ENCODE measurements at places on chromosomes 12 and 14.
A peak's percentile ranks its signal among the peaks of the same experiment; 100 is the strongest.

GRCh38 chr12:105355752-105356151, 25.3 kb downstream of the C12orf75 start:
- DNase-seq: no peak

GRCh38 chr12:99479149-99479548, 168.4 kb upstream of the GARIN6 start:
- no peak for DNase-seq

- DNase-seq: no peak
Observed at GRCh38 chr14:102863381-102863780, 59.1 kb upstream of the AMN start.

DNA sequence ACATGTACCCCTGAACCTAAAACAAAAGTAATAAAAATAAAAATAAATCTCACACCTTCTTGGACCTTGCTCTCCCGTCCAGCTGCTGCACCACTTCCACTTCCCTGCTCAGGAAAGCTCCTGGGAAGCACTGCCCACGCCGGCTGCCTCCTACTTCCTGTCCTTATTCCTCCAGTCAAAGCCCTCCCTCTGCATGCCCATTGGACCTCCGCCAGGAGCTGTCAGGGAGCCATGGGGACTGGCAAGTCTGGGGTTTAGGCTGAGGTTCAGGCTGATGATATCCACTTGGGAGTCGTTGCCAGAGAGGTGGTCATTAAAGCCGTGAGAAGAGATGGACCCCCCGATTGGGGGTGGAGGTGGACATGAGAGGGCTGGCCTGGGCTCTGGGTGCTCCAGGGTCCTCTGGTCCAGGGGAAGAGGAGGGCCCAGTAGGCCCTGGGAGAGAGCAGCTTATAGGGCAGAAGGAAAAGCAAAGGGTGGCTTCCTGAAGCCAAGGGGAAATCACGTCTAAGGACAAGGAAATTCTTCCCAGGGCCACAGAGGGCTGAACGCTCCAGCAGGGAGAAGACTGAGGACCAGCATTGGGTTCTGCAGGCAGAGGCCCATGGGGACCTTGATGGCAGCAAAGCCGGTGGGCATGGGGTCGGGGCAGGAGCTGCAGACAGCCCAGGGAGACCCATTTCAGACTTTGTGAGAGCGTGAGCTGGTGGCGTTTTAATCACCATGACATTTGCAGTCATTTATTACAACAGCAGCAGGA, 78.7 kb downstream of the FZD10 start:
- DNase-seq: no peak

- DNase-seq: no peak
Observed at GRCh38 chr14:102471921-102472790, 37.4 kb downstream of the ANKRD9 start.

DNA sequence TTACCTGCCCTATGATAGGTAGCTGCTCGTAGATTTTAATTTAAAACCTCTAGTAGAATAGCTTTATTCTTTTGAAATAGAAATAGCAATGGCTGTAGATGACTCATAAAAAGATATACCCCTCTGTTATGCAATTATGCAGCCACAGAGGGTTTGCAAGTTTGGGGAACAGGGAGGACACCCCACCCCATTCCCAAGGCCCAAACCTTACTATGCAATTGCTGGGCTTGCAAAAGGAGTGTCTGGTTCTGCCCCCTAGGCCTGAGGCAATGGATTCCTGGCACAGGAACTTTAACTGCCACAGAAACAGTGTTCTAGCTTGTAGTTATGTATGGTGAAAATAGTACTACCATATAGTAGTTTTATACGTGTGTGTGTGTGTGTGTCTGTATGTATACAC, 403.3 kb downstream of the ADAMTS20 start:
- DNase-seq: no peak

DNA sequence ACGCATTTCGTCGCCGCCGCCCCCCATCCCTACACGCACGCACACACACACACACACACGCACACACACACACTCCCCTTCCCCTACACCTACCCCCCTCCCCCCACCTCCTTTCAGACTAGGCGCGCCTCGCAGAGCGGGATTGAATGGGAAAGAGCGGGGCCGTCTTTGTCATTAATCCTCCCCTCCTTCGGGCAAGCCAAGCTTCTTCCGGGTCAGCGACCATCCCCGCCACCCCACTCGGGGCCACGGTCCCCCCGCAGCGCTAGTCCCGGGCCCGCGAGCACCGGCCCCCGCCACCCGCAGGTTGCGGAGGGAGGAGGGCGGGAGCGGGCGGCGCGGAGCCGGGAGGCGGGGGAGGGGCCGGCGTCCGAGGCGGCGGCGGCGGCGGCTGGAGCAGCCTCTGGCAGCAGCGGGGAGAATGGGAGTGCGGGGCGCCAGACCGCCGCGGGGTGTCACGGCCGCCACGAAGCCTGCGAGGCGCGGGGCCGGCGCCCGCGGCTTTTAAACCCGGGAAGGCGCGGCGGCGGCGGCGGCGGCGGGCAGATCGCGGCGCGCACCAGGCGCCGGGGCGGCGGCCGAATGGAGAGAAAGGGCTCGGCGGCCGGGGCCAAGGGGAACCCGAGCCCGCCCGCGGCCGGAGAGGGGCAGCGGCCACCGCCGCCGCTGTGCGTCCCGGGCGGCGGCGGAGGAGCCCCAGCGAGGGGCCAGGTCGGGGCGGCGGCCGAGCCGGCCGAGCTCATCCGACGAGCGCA, at the start of gene TTC9:
TSS of gene TTC9 (plus strand) at position 369 of the 755 bp plus-strand sequence. CDS start at position 583, 214 bp downstream.
- DNase-seq: peak; percentile 37

DNA sequence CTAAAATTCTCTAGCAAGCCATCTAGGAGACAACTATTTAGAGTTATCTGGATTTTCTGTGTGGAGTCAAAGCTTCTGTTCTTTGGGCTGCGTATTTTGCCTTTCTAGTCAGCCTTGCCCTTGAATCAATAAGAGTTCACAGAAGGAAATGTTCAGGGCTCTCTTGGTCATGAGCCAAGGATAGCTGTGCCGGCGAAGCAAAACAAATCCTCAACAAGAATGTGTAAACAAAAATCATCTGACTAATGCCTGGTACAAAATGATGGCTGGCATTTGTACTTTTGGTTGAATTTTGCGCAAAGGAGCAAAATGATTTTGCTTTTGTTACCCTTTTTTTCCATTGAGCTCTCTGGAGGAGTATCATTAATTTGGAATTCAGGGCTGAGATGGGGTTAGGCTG, 171.1 kb downstream of the DACT1 start:
- no peak for DNase-seq

GRCh38 chr12:18753481-18754123, 15.7 kb downstream of the CAPZA3 start:
- DNase-seq: no peak

- peak; percentile 65 for DNase-seq
Observed at GRCh38 chr14:98167705-98168104, 1104.3 kb downstream of the BCL11B start.

DNA sequence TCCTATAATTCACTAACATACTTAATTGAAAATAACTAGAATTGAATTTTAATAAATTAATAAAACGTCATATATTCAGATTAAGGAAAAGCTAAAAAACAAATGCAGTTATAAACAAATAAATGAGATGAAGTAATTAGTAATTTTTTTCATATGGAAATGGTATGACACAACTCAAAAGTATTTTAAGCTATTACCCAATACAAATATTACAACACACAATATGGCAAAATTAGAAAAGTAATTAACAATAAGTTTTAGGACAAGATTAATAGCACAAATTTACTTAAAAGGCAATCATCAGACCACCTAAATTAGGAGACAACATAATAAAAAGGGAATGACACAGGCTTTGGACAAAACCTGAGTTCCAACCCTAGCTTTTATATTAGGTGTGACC, 81.7 kb downstream of the EEA1 start:
- DNase-seq: no peak

GRCh38 chr14:39351708-39352107, 80.5 kb downstream of the FBXO33 start:
- no peak for DNase-seq

DNA sequence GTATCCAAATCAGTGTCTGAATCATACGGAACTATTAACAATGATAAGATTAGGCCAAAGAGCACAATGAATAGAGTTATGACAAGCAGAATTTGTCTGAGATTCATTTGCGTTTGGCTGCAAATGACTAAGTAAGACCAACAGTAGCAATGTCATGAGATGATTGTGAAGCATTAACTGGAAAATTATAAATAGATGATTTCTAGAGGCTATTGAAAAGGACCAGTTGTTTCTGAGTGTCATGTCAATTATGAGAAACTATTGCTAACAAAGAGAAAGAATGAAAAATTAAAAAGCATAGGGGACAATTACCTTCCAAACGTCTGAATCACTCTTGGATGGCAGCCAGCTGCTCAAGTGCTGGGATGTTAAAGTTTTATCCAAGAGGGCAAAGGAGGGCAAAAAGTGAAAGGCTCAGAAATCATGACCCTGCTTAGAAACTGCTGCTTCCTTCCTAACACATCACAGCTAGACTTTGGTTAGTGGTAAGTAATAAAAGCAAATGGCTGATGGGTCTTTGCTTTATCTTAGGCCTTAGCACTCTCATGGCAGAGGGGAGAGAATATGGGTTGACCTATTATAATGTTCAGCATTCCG, 89.0 kb downstream of the AKAP6 start:
- no peak for DNase-seq

DNA sequence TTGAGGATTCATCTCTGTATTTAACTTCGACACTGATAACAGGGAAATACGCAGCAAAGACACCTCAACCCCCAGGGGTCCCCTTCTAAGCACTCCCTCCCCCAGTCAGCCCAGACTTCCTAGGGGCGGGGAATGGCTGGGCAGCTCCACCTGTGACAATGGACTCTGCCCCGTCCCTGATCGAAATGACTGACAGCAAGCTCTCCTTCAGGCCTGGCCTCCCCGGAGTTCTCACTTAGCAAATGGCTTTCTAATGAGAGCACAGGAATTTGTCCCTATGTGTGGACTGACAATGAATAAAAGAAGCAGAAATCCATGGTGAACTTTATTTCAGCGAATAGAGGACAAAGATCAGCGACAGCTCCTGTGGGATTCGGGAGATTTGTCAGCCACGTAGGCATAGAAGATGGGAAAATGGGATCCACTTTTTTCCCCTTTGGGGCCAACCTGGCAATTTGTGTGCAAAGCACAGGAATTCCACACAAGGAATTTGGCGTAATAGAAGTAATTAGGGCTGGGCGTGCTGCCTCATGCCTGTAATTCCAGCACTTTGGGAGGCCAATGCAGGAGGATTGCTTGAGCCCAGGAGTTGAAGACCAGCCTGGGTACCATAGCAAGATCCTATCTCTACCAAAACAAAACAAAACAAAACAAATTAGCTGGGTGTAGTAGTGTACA, 63.8 kb downstream of the TNFAIP2 start:
- DNase-seq: no peak
